Stimulated activated CD8-positive, alpha-beta memory T cell treated with anti-CD3 and anti-CD28 coated beads, Interleukin-4, amount 100 ng/mL, for 24 hours (primary cell): ENCODE measurements at places on chromosomes 2 and 18.

DNA sequence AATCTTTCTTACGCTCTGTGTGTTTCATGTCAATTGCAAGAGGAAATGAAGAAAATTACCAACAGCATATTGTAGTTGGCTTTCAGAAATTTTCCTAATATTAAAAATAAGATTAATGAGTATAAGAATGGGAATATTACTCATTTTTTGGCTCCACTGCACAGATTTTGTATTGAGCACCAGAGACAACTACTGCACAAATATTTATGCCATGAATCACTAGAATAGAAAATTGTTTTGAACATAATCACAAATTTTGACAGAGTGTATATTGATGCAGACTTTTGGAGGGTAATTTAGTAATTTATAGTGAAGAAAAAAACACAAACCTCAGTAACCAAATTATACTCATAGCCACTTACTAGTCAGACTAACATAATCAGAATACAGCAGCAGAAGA is 118.3 kb downstream of the DOK6 start:
- no peak for DNase-seq

- DNase-seq: no peak
Measured at GRCh38 chr18:59867337-59868104, 32.3 kb upstream of the PMAIP1 start.

DNA sequence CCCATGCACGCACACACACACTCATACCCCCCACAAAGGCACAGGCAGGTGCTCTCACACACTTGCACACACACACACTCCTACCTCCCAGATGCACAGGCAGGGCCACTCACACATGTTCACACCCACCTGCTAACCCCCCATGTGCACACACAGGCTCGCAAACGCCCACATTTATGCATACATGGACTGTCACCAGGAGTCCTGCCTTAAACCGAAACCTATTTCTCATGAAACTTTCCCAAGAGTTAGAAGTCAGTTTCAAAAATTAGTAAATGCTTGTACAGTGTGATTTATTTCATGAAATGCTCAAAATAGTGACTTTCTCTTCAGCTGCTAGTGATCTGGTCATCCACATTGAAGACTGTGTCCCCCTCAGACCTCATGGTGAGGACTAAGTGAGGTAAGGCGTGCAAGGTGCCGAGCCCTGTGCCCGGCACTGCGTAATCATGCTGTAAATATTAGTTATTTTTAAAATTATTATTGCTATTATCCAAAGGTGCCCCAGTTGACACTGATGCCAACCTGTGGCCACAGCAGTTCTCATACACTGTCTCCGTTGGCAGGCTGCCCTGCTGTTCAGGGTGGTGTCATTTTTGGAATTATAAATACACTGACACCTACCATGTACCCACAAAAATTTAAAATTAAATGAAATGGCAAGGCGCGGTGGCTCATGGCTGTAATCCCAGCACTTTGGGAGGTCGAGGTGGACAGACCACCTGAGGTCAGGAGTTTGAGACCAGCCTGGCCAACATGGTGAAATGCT is 12.4 kb downstream of the CNNM4 start:
- DNase-seq: no peak

GRCh38 chr2:177636672-177637071 is 244.1 kb downstream of the AGPS start:
- DNase-seq: no peak

DNA sequence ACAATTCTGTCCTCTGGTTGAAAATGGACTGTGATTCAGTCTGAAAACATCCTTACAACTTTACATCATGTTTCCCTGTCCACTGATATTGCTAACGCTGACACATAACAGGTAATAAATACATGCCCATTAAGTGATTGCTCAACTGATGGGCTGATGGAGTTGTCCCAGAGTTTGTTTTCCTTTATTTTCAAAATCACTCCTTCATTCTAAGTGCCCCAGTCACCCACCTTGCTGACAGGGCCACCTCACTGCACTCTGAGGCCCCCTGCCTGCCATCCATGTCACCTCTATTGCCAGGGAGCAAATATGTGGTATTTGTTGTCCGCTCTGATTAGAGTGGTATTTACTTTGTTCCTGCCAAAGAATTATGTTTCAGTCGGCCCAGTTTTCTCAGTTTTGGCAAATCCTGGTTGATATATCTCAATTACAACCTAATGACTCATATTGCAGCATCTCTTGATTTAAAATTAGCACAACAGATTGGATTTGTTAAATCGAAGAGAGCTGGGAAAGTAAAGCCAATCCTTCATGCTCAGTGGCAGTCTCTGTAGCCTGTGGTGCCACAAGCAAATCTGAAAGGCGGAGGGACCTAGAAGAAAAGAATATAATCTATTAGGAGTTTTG is 105.1 kb downstream of the RDH14 start:
- no peak for DNase-seq

DNA sequence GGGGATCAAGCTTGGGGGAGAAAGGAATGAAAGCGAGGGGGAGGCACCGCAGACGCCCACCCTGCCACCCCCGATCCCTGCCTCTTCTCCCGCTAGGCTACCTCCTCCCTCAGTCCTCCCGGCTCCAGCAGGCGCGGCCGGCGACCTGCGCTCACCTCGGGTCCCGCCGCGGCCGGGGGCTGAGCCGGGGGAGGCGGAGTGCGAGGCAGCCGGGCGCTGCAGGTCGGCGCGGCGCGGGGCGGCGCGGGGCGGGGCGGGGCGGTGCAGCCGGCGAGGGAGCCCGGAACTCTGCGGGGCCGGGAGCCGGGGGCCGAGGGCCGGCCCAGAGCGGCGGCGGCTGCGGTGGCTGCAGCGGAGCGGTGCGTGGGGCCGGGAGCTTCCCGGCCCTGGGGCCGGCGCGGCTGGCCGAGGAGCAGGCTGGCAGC is 477 bp downstream of the ACVR1 start:
- peak; percentile 38 for DNase-seq

GRCh38 chr18:79532313-79533007 is 136.7 kb downstream of the NFATC1 start:
- no peak for DNase-seq

- DNase-seq: no peak
Measured at GRCh38 chr2:165469417-165469816, at the start of gene CSRNP3. Gene CSRNP3, plus strand, starts transcription at chr2:165469698. Its CDS starts 125,368 bp downstream, at chr2:165595066.

DNA sequence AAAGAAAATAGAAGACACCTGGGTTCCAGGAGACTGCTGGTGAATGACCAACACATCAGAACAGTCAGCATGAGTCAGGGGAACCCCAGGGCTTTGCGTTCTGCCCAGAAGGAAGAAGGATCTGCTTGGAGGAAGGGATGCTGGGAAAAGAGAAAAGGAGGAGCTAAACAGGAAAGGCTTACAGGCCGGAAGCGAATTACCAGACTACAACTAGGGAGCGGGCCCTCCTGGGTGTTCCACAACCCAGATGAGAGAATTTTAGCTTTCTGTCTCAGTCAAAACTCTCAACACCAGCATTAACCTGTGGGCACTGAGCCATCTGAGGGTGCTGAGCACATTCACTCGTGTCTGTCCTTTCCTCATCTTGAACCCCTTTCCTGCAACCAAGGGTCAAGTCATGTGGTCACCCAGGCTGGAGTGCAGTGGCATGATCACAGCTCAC is 19.2 kb downstream of the CDC42EP3 start:
- no peak for DNase-seq

DNA sequence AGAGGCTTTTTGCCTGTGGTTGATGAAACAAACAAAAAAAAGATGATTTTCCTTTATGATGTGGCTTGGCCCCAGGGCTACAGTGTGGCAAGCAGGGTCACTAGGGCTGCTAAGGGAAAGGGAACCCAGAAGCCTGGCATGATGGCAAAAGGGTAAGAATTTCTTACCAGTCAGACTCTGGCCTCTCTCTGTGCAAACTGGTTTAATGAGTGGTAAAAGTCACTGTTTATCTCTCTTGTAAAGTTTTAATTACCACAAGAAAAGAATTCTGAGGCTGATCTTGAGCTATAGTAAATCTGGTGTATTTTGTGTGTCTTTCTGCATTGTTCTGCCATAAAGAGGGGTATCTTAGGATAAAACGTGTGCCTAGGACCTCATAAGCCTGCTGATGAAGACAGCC is 275.4 kb downstream of the STK39 start:
- no peak for DNase-seq

DNA sequence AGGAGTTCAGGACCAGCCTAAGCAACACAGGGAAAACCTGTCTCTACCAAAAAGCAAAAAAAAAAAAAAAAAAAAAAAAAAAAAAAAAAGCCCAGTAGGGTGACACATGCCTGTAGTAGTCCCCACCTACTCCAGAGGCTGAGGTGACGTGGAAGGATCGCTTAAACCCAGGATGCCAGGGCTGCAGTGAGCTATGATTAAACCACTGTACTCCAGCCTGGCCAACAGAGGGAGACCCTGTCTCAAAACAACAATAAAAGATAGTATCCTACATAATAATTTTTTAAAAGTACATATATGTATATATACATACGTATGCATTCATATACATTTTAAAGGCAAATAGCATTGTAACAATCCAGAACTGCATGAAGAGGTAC is 51.7 kb downstream of the SOS1 start:
- DNase-seq: no peak

DNA sequence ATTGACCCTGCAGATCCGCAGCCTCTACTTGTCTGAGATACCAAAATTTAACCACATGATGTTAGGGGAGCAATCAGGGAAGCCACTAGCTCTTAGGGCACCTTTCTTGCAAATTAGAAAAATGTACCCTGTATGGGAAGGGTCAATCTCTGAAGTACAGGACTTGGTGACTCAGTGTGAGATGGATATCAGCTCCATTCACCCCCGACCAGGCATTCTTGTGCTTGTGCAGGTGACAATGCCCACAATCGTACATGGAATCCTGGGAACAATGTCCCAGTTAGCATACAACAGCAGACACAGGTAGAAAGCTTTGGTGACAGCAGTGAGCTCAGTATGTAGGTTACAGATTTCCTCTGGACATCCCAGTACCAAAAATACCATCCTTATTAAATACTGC is 137.7 kb upstream of the ITGB6 start:
- DNase-seq: no peak

DNA sequence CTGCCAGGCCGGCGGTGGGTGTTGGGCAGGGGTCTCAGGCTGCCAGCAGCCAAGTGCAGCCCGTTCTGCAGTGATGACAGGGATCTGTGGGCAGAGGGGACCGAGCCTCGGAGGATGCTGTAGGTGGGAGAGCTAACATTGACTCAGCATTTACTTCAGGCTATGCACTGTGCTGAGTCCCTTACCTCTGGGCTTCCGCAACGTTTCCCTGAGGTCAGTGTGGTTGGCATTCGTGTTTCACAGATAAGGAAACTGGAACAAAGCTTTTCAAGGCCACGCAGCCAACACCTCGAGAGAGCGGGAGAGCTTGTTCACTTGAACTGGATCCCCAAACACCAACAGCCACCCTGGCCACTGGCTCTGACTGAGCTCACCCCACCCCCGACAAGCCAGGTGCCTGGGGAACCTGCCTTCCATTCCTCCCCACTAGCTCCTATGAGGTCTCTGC is 839 bp upstream of the GPR148 start:
- no peak for DNase-seq

DNA sequence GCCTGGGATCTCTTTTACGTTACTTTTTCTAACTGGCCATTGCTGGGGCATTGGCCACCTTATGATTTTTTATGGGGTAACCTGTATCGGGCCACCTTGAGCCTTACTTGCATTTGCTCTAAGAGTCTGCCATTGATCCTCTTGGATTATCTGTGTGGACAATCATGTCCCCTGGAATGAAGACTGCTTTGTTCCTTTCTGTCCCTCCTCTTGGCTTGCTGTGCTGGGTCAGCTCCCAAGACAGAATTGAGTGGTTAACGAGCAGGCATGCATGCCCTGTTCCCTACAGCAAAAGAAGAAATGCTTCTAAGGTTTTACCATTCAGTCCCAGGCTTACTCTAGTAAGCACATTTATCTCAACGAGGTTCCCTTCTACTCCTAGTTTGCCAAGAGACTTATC is 46.3 kb downstream of the MAL start:
- DNase-seq: no peak

- no peak for DNase-seq
Measured at GRCh38 chr2:162072976-162073887, 783 bp downstream of the DPP4 start.

GRCh38 chr2:172753610-172754009 is 18.0 kb downstream of the RAPGEF4 start:
- DNase-seq: no peak

DNA sequence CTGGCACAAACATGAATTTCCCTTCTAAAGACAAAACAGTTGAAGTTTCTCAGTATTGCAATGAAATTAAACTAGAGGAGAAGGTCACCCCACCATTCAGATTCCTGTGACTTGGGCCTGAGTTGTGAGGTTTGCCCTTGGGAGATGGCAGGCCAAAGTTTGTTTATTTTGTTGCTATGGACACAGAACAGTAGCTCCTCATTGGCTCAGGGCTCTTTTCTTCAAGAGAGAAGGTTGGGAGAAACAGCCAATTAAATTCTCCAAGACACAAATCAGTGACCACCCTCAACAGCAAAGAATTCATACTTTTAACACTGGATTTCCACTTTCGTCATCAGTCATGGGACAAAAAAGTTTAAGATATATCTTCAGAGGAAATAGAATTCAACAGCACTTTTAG is at the start of gene FLACC1:
TSS of gene FLACC1 (minus strand) at position 125 of the 400 bp plus-strand sequence. CDS start 5,941 bp downstream, outside the sequence.
- no peak for DNase-seq

GRCh38 chr2:105872142-105872728 is 127.5 kb downstream of the NCK2 start:
- no peak for DNase-seq

DNA sequence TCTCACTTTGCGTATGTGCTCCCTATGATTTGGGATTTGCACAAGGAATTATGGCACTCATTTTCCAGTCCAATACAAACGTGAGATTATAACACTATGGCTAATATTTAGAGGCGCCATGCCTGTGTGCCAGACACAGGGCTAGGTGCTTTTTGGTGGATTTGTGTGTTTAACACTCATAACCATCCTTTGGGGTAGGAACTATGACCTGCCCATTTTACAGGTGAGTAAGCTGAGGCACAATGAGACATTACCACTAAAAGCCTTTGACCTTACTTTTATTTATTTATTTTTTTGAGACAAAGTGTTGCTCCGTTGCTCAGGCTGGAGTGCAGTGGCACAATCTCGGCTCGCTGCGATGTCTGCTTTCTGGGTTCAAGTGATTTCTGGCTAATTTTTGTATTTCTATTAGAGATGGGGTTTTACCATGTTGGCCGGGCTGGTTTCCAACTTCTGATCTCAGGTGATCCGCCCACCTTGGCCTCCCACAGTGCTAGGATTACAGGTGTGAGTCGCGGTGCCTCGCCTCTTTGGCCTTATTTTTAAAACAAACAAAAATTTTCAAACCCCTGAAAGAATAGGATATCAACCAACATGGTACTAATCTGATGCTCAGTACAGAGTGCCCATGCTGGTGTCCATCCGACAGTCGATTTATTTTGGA is 26.6 kb upstream of the GLI2 start:
- DNase-seq: no peak

DNA sequence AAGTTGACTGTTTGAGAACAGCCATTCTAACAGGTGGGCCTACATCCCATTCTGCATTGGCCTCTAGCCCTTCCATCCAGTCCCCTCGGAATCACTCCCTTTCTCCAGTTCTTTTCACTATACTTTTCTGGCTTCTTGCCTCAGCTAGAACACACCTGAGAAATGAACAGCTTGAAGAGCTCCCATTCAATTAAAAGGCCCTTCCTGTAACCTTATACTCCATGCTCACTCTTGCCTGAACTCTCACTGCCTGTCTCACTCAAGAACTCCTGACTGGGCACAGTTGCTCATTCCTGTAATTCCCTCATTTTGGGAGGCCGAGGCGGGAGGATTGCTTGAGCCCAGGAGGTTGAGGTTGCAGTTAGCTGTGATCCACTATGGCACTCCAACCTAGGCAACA is 23.6 kb downstream of the CHRNA1 start:
- DNase-seq: no peak
